ENCODE measurements at places on chromosomes 13 and 19.
A peak's percentile ranks its signal among the peaks of the same experiment; 100 is the strongest.

GRCh38 chr13:108342369-108343289 lies 73.1 kb downstream of the TNFSF13B start:
- peak; percentile 52 for DNase-seq

DNA sequence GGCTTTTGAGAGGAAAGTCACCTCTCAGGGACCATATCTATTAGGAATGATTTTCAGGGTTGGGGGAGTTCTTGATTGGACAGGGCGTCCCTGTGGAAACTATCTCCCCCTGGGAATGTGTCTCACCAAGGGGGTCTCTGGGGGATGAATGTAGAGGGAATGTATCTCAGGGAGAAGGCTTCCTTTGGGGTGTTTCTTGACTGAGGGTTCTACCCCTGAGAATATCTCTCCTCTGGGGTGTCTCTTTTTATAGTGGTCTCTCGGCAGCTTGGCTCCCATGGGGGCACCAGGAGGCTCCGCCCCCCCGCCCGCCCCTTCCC lies 1.0 kb downstream of the RTBDN start:
- DNase-seq = no peak

GRCh38 chr13:44796597-44797490 lies 192.4 kb downstream of the NUFIP1 start:
- no peak for DNase-seq

DNA sequence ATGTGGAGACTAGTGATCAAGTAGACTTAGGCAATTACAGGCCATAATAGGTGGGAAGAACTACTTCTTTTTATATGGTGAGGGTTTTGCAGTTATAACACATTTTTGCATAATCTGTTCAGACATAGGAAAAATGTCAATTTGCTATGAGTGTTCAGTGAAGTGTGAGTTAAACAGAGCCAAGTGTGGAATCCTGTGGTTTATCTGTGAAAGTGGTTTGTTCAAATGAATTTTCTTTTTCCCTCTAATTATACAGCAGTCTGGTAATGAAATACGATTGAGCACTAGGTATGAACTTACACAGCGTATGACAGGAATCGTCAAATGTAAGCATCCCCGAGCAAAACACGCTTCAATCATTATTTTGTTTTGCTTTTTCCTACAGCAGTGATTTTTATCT lies 178.3 kb downstream of the STK24 start:
- DNase-seq = no peak

GRCh38 chr13:22926748-22927400 lies 253.9 kb upstream of the SGCG start:
- DNase-seq = no peak

DNA sequence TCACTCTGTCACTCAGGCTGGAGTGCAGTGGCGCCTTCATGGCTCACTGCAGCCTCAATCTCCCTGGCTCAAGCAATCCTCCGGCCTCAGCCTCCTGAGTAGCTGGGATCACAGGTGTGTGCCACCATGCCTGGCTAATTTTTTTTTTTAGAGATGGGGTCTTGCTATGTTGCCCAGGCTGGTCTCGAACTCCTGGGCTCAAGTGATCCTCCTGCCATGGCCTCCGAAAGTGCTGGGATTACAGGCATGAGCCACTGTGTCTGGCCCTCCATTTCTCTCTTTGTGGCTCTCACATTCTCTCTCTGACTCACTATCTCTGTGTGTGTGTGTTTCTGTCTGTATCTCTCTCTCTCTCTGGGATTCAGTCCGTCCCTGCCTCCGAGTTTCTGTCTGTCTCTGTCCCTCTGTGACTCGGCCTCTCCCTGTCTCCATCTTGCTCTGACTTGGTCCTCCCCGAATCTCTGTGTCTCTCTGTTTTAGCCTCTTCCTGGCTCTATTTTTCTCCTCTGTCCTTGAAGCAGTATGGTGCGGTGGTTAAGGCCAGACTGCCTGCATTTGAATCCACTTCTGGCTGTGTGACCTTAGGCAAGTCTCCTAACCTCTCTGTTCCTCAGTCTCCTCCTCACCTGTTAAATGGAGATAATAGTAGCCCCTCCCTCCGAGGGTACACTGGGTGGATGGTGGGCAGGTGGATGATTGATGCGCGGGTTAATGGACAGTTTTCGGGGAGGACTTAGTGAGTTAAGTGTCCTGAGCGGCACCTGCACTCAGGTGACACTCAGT lies 11.0 kb downstream of the MEIS3 start:
- DNase-seq = no peak

- DNase-seq = no peak
These were observed 209.8 kb downstream of the PCCA start for GRCh38 chr13:100298691-100299090.

DNA sequence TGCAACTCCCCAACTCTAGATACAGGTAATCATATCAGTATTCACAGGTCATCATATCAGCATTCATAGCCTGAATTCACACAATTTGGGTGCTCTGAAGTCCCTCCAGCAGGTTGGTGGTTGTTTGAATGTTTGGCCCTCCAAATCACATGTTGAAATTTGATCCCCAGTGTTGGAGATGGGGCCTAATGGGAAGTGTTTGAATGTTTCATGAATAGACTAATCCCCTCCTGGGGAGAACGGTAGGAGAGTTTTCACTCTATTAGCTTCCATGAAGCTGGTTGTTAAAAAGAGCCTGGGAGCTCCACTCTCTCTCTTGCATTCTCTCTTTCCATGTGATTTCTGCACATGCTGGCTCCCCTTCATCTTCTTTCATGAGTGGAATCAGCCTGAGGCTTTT lies 288.6 kb upstream of the PCDH9 start:
- DNase-seq = no peak

- no peak for DNase-seq
These were observed 43.6 kb downstream of the ZNF611 start for GRCh38 chr19:52691215-52691610.

DNA sequence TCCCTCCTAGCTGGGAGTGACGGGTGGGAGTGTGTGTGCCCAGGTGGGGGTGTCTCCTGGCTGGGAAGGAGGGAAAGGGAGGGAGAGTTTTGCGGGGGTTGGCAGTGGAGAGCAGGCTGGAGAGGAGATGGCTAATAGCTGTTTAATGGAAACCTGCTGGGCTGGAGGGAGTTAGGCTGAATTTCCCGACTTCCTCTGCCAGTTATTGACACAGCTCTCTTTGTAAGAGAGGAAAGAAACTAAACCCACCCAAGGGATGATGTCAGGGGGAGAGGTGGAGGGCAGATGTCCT lies 10.2 kb upstream of the ILF3 start:
- DNase-seq = no peak

GRCh38 chr19:27971071-27971470 lies 1241.9 kb downstream of the UQCRFS1 start:
- no peak for DNase-seq

- DNase-seq = no peak
These were observed 42.3 kb downstream of the GJA3 start for GRCh38 chr13:20118268-20119140.

GRCh38 chr19:23312515-23312914 lies 62.3 kb upstream of the ZNF724 start:
- peak; percentile 17 for DNase-seq

GRCh38 chr19:45476304-45476703 lies 8.5 kb downstream of the FOSB start:
- DNase-seq = no peak

DNA sequence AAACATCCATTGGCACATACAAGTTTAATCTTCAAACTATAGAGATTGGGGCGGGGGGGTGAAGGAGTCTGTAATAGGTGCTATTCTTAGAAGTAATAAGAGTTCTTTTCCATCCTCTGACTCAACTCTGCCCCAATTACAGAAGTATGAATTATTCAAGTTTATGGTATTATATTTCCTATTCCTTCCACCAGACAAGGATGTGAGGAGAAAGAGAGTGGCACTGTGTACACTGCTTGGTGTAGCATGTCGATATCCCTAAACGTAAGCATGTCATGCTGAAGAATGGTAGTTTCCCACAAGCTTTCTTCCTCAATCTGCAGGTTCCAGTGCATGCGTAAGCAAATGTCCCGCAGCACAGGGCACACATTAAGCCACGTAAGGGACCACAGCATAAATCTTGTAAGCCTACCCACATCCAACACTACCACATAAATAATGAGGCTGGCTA lies 14.1 kb downstream of the BRD4 start:
- no peak for DNase-seq

DNA sequence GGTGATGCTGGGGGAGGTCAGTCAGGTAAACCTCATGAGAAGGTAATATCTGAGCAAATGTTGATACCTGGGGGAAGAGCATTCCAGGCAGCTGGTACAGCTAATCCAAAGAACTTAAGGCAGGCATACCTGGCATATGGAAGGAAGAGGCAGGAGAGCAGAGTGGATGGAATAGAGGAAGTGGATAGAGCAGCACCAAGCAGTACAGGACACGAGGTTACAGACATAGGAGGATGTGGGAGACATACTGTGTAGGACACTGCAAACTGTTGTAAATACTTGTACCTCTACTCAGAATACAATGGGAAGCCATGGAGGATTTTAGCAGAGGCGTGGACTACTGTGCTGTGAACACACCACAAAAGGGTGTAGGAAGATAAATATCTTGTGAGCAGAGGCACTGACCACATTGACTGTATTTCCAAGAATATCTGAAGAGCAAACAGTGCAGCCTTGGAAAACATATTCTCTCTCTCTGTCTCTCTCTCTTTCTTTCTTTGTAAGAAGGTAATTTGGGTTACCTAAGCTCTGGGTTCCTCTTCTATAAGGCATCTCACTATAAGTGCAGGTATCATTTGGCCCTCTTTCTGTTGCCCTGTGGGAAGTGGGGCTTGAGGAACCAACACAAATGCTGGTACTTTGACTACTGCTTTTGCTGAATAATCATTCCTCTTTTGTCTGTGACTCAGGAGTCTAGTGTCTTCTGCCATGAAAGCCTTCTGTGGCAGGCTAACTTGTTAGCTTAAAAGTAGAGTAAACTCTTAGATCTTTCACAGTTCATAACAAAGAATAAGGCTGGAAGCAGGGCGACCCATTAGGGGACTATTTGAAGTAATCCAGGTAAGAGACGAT lies 238.0 kb downstream of the VWA8 start:
- no peak for DNase-seq

- no peak for DNase-seq
These were observed 3.4 kb downstream of the MEGF8 start for GRCh38 chr19:42328854-42329253.

GRCh38 chr19:49631610-49632192 lies 8.2 kb downstream of the RRAS start:
- DNase-seq = no peak

GRCh38 chr19:1074544-1075283 lies 7.7 kb downstream of the ARHGAP45 start:
- peak; percentile 87 for DNase-seq

GRCh38 chr13:44516771-44517170 lies 59.4 kb downstream of the TSC22D1 start:
- no peak for DNase-seq

GRCh38 chr13:39521701-39522100 lies 81.3 kb downstream of the LHFPL6 start:
- DNase-seq = no peak

- DNase-seq = peak; percentile 96
These were observed 2.2 kb downstream of the HIF3A start for GRCh38 chr19:46299004-46299509.

- no peak for DNase-seq
These were observed 900.2 kb downstream of the DIAPH3 start for GRCh38 chr13:59263531-59263930.

DNA sequence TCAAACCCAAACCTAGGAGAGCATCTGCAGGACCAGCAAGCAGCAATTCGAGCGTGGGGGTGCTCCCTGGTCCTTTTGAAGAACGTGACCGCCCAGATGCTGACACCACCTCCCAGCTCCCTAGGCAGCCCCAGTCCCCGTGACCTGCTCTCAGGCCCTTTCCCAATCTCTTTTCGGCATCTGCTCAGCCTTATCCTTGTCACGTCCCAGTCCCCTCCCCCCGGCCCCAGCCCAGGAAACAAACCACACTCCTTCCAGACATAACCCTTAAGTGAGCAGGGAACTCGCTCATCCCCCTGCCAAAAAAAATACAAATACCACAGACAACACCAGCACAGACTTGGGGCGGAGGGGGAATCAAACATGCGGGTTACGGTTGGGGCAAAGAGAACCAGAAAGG lies 3.3 kb downstream of the MLLT1 start:
- DNase-seq = peak; percentile 38

- DNase-seq = peak; percentile 39
These were observed 20.0 kb downstream of the PNMA8A start for GRCh38 chr19:46451352-46451751.

DNA sequence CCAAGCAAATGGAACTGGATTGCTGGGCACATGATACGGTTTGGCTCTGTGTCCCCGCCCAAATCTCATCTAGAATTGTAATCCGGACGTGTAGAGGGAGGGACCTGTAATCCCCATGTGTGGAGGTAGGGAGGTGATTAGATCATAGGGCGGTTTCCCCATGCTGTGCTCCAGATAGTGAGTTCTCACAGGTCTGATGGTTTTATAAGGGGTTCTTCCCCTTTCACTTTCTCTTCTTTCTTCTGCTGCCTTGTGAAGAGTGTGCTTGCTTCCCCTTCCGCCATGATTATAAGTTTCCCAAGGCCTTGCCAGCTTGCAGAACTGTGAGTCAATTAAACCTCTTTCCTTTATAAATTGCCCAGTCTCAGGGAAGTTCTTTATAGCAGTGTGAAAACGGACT lies 32.6 kb upstream of the MTIF3 start:
- DNase-seq = no peak

DNA sequence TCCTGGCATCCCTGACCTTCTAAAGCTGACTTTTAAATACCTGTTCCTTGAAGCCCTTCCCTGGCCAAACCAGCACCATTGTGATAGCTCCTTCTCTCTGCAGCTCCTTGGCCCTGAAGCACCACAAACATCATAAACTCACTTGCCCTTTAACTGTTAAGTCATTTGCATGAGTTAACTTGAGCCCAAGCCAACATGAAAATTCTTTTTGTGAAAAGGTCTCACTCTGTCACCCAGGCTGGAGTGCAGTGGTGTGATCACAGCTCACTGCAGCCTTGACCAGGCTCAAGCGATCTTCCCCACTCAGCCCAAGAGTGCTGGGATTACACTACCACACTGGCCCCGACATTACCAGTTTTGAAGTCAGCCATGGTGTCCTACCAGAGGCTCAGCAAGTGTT lies 87.8 kb downstream of the ZIC5 start:
- DNase-seq = no peak

- no peak for DNase-seq
These were observed 36.4 kb downstream of the CCL25 start for GRCh38 chr19:8088752-8089663.

GRCh38 chr13:39263531-39263930 lies 225.3 kb downstream of the NHLRC3 start:
- DNase-seq = no peak

DNA sequence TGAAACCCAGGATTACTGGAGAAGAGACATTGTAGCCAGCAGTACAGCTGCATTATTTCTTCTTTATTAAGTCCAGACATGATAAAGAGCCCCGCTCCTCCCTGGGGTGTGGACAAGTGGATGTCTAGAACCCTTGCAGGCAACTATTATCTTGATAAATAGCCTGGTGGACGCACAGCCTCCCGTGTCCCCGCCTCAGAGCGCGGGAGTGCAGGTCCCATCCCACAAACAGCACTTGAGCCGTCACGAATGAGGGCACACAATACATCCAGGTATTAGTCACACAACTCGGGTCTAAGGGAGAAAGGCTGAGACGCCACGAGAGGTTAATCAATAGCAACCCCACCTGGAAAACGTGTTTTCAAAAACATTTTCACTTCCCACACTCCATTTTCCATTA lies 213.2 kb upstream of the SOX1 start:
- no peak for DNase-seq
